ENCODE measurements at places on chromosomes 6 and 20.

GRCh38 chr6:36765594-36766398 is 68.2 kb downstream of the RAB44 start:
- peak; percentile 84 for DNase-seq

- no peak for DNase-seq
Measured at GRCh38 chr6:107832151-107833056, 8.3 kb upstream of the SCML4 start.

GRCh38 chr6:16129623-16130401 is 926 bp downstream of the MYLIP start:
- DNase-seq: peak; percentile 32

- no peak for DNase-seq
Measured at GRCh38 chr6:53326372-53327016, 22.3 kb downstream of the ELOVL5 start.

Measured in CD4-positive, alpha-beta T cell treated with Interleukin-15 for 4 hours (primary cell).